Vagina (tissue), 2 donors: ENCODE measurements at places on chromosomes 5 and 9. TPM values are rescaled to one million over a fixed set of nuclear protein-coding genes. Genes with fewer than 3 reads are reported as not detected.

POU5F2 gene
- total RNA-seq: 3.2 TPM

- no peak for DNase-seq
These were observed 4.6 kb upstream of the IL9 start for GRCh38 chr5:135900276-135900675.

- DNase-seq: no peak
These were observed 217.9 kb downstream of the BNC2 start for GRCh38 chr9:16652582-16652981.

GRCh38 chr5:91022518-91022917 lies 360.6 kb downstream of the ARRDC3 start:
- no peak for DNase-seq

- DNase-seq: no peak
These were observed 105.4 kb upstream of the TBCA start for GRCh38 chr5:77881528-77881927.

GRCh38 chr5:6979061-6979460 lies 265.8 kb downstream of the TENT4A start:
- no peak for DNase-seq
